Amniotic stem cell (primary cell): ENCODE measurements at places on chromosomes 3 and 15.

DNA sequence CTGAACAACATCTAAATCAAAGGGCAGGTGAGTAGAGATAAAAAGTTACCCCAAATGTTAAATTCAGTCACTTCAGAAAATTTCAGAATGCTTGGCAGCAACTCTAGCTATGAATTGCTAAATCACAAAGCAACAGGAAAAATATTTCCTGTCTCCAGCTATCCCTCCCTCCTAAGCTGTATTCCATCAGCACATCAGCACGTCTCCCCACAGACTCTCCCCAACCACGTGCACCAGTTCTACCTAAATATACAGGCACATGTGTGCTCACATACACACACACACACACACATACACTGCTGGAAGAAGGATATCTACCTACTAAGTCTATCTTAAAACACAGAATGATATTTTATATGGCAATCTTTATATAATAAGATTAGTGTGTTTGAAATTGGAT is 177.1 kb upstream of the ARHGEF26 start:
- DNase-seq = no peak

DNA sequence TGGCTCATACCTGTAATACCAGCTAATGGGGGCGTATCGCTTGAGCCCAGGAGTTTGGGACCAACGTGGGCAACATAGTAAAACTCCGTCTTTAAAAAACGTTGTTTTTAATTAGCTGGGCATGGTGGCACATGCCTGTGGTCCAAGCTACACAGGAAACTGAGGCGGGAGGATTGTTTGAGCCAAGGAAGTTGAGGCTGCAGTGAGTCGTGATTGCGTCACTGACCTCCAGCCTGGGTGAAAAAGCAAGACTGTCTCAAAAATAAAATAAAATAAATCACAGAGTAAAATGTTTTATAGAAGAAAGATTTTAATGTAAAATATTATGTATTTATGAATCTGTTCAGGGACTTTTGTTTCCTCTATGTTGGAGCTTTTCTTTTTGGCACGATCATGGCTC is 15.3 kb upstream of the STRIT1 start:
- DNase-seq = no peak

GRCh38 chr3:87313641-87314040 is 37.3 kb upstream of the POU1F1 start:
- DNase-seq = no peak

DNA sequence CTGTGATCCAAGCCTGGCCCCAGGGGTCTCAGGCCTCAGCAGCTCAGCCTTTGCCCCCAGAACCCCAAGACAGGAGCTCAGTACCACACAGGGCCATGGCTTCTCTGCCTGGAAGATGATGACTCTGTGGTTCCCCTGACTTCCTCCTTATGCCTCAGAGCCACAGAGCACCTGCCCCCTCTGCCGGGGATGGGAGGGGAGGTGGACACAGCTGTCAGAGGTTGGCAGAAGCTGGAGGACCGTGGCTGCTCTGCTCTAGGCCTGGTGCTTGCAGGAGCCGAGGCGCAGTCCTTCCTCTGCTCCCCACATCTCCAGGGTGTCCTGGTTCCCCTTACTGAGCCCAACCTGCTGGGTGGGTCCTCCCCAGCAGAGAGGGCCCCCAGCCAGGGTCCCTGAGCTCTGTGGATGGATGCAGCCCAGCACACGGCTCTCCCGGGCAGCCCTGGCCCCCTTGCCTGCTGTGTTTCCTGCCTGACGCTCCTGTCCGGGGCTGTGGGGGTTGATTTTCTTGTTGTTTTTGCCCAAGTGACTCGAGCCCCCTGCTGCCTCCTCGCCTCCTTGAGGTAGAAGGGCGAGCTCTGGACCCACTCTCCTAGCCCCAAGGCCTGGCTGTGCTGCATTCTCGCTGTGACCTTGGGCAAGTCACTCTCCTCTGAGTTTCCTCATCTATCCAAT is 36.6 kb downstream of the PSTPIP1 start:
- no peak for DNase-seq

DNA sequence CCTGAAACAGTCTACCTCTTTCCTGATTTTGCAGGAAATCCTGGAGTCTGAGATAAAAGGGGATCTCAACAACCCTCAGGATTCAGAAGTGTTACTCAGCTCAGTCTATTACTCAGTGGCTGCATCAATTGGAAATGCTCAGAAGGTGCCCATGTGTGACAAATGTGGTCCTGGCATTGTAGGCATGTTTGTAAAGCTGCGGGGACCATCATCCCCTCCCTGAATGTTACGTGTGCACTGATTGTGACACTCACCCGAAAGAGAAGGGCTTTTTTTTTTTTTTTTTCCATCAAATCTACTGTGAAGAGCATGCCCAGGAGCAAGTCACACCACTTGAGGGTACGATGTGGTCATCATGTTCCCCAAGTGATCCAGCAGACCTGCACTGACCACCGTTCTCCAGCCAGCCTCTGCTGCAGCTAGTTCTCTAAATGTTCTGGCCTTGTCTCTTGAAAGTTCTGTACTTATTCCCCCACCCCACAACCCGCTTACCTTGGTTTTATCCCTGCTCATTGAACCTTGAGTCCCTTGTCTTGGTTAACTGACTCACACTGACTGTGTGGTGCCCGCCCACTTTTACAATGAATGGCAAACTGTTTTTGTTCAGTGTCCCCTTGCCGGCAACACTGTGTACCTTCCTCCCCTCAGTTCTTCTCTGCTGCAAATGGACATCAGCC is 19.8 kb downstream of the ST3GAL6 start:
- DNase-seq = no peak

- no peak for DNase-seq
Observed at GRCh38 chr3:177378168-177378567, 180.9 kb upstream of the TBL1XR1 start.

GRCh38 chr3:188760408-188760807 is 411.4 kb upstream of the TPRG1 start:
- no peak for DNase-seq

GRCh38 chr3:127822041-127822681 is at the start of gene MGLL:
TSS of gene MGLL (minus strand) at chr3:127822515. CDS start at chr3:127822318, 197 bp downstream.
- DNase-seq = no peak

GRCh38 chr15:90456236-90456635 is 68.2 kb downstream of the IQGAP1 start:
- DNase-seq = no peak

- no peak for DNase-seq
Observed at GRCh38 chr3:156291272-156292123, 171.1 kb downstream of the KCNAB1 start.

GRCh38 chr3:47003461-47004368 is 24.2 kb downstream of the NBEAL2 start:
- no peak for DNase-seq

- no peak for DNase-seq
Observed at GRCh38 chr15:65032801-65033537, 3.5 kb upstream of the MTFMT start.

GRCh38 chr15:51189669-51190385 is 95.1 kb upstream of the TNFAIP8L3 start:
- DNase-seq = no peak
